ENCODE measurements at places on chromosomes 16 and 17.

- peaks cover 64% of the 10 kb centered on the region for H3K4me1 ChIP-seq
- H3K4me3 ChIP-seq, result no peak overlapping the region
- no peak overlapping the region for H3K27ac ChIP-seq
- DNase-seq, result no peak
Measured at GRCh38 chr16:50285406-50286003, 19.2 kb downstream of the ADCY7 start.

DNA sequence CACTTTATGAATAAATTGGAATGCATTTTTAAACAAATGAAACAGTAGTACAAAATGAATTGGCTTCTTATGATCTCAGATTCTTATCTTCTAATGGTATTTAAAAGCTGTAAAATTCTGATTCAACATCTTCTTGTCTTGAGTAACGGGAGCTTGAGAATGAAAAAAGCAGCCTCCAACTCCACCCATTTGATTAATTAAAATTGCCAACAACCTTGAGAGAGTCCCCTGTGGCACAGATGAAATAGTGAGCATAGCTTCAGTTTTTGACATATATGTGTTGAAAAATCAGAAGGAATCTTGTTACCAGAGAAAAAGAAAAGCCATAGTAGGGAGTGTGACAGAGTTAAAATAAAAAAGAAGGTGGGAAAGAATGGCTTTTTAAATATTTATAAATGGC is 1426.1 kb upstream of the CDH8 start:
- H3K36me3 ChIP-seq, result no peaks in the 10 kb centered on the region
- no peak overlapping the region for H3K4me3 ChIP-seq
- H3K27ac ChIP-seq, result no peak overlapping the region
- DNase-seq, result no peak
- H3K27me3 ChIP-seq, result no peaks in the 10 kb centered on the region

DNA sequence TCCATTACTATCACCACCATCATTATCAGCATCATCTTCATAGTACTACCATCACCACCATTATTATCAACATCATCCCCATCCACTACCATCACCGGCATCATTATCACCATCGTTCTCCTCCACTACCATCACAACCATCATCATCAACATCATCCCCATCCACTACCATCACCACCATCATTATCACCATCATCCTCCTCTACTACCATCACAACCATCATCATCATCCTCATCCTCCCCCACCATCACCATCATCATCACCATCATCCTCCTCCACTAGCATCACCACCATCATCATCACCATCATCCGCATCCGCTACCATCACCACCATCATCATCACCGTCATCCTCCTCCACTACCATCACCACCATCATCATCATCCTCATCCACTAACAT is 639.8 kb upstream of the RBFOX1 start:
- H3K36me3 ChIP-seq, result no peaks in the 10 kb centered on the region
- H3K27ac ChIP-seq, result no peak overlapping the region
- no peaks in the 10 kb centered on the region for H3K27me3 ChIP-seq

DNA sequence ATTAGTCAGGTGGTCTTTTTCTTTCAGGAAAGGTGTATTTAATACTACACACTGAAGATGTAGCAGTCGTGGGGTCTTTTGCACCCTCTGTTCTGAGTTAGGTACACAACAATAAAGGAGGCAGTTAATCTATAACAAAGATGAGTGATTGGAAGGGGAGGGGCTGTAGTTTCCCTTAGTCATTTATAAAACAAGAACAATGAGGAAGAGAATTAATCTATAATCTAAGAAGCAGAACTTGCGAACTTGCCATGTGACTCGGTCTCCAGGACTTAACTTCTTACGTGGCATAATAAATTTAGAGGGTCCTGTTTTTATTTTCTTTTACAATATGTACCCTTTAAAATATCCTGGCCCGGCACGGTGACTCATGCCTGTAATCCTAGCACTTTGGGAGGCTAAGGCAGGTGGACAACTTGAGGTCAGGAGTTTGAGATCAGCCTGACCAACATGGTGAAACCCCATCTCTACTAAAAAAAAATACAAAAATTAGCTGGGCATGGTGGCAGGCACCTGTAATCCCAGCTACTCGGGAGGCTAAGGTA is 8.6 kb upstream of the APPBP2 start:
- no peaks in the 10 kb centered on the region for H3K4me1 ChIP-seq
- H3K36me3 ChIP-seq, result no peaks in the 10 kb centered on the region
- no peak for DNase-seq
- no peak overlapping the region for H3K4me3 ChIP-seq
- no peaks in the 10 kb centered on the region for H3K27me3 ChIP-seq

GRCh38 chr17:5837055-5837491 is 233.1 kb upstream of the WSCD1 start:
- no peaks in the 10 kb centered on the region for H3K36me3 ChIP-seq
- DNase-seq, result no peak
- no peak overlapping the region for H3K27ac ChIP-seq
- peaks cover 7% of the 10 kb centered on the region for H3K4me1 ChIP-seq
- no peak overlapping the region for H3K4me3 ChIP-seq
- H3K27me3 ChIP-seq, result no peaks in the 10 kb centered on the region

DNA sequence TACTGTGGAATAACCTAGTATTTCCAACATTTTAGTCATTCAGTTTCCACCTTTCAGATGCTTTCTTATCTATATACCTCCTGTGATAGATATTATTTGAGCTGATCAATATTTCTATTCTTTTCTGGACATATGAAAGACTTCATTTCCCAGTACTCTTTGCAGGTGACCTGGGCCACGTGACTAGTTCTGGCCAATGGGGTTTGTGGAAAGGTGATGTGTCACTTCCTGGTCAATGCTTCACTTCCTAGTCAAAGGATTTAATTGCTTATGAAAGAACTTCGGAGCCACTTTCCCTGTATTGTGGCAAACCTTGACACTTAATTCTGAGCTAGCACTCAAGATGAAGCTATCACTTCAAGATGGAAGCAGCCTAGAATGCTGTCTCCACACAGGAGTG is 248.9 kb upstream of the FOXF1 start:
- DNase-seq, result no peak
- no peaks in the 10 kb centered on the region for H3K27me3 ChIP-seq
- no peak overlapping the region for H3K27ac ChIP-seq
- no peaks in the 10 kb centered on the region for H3K36me3 ChIP-seq

DNA sequence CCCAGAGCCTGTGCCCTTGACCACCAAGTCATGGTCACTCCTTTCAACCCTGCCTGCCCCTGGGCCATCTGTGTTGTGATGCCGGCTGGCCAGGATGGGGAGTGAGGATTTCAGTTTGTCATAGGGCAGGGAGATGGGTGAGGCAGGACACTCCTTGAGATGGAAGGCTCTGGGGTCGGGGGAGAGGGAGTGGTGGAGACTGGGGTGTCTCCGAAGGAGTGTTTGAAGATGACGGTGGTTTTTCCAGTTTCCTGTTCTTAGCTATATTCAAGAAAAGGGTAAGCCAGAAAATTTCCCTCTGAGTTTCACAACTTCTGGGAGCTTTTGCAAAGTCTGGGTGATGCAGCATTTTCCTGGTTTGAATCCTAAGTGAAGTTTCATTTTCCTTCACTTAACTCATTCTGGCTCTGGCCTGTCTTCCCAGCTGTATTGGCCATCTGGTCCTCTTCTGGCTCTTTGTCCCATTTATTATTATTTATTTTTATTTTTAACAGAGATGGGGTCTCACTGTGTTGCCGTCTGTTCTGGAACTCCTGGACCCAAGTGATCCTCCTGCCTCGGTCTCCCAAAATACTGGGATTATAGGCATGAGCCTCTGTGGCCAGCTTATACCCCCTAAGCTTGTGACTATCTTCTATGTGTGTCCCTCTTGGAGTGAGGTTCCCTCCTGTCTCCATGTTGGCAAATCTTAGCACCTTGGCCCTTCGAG is 27.7 kb downstream of the ABCC1 start:
- H3K36me3 ChIP-seq, result peaks cover 5% of the 10 kb centered on the region
- no peak overlapping the region for H3K27ac ChIP-seq
- no peak overlapping the region for H3K4me3 ChIP-seq
- DNase-seq, result no peak

GRCh38 chr16:10647721-10648296 is 46.9 kb downstream of the TEKT5 start:
- no peaks in the 10 kb centered on the region for H3K27me3 ChIP-seq
- H3K36me3 ChIP-seq, result no peaks in the 10 kb centered on the region
- no peak for DNase-seq
- H3K4me3 ChIP-seq, result no peak overlapping the region
